CD4-positive, alpha-beta T cell treated with Interleukin-15 for 4 hours (primary cell): ENCODE measurements at places on chromosomes 3 and 15.

- DNase-seq = no peak
Observed at GRCh38 chr3:27310688-27311087, 58.5 kb downstream of the NEK10 start.

- no peak for DNase-seq
Observed at GRCh38 chr3:13676356-13677017, 127.6 kb downstream of the FBLN2 start.

DNA sequence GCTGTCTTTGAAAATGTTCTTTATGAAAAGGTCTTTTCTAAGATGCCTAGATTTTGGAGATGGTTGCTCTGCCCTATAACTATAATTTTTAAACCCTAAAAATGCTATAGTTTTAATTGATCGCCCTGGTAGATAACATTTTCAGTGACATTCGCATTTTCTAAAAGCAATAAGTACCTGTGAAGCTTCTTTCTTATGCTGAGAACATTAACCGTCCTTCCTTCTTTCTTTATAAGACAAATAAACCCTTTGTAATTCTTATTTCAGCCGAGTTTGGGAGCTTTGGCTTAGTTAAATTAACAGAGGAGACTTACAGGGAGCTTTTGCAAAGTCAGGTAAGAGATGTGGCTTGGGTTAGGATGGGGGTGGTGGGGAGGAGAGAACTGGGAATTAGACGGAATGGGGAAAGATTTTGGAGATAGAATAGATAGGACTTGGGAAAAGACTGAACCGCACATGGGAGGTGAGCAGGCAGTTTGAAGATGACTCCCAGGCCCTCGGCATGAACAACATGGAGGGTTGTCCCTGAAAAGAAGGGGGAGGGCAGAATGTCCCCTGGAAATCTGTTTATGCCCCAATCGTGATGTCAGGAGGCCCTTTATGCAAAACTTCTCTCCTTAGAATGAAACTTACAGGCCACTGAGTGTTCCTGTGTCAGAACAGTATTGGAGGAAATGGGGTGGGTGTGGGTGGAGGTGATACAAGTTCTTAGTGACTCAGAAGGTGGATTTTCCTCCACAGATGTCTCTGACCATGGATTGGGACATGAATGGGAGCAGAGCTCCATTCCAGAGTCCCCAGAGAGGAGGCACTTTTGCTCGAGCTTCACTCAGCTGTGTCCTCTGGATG lies 76.2 kb upstream of the LARS2 start:
- DNase-seq = no peak

- no peak for DNase-seq
Observed at GRCh38 chr3:180421221-180421620, 180.7 kb upstream of the TTC14 start.

DNA sequence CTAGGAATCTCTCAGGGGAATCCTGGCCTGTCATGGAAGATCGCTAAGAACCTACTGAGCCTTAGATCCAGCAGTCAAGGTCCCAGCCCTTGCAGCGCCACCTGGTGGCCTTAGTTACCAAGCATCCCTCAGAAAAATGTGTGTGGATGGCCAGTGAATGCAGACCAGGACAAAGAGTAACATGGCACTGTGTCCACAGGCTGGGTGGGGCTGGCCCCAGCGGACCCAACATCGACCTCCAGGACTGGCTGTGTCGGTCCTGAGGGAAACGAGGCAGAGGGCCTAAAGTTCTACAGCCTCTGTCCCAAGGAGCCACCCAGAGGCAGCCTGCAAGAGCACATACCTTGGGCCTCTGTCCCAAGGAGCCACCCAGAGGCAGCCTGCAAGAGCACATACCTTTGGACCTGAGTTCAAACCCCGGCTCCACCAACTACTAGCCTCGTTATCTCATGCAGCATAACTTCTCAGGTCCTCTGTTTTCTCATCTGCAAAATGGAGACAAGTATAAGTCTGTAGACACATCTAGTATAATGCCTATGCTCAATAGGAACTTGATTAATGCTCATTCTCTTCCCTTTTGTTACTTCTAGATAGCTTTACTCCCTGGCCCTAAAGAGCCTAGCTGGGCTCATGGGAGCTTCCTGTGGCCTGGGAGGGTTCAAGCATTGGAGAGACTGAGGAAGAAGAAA lies 57.5 kb upstream of the HERC1 start:
- DNase-seq = peak; percentile 72

DNA sequence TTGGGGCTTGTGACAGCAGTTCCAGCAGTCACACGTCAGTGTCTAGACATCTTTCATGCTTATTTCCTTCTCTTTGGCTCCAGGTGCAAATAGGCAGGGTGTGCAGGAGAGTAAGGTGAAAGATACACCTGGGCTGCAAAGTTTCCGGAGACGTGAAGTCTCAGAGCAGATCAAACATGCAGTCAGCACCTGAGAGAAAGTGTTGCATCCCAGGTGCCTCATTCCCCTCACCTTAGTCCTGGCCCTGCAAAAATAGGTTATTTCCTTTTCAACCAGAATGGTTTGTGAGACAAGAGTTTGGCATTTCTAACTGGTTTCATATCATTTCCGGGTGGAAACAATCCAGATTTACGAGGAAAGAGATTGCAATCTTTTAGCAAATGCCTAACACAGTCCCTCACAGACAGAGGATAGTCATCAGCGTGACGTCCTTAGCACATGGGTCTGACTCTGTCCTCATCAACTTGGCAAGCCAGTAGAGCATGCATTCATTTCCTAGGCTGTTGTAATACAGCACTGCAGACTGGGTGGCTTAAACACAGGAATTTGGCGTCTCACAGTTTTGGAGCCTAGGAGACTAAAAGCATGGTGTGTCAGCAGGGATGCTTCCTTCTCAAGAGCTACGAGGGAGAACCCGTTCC lies 58.2 kb upstream of the ARRDC4 start:
- no peak for DNase-seq
